ENCODE measurements at places on chromosomes 13 and 19. TPM values are rescaled to one million over a fixed set of nuclear protein-coding genes. Genes with fewer than 3 reads are reported as not detected.

DNA sequence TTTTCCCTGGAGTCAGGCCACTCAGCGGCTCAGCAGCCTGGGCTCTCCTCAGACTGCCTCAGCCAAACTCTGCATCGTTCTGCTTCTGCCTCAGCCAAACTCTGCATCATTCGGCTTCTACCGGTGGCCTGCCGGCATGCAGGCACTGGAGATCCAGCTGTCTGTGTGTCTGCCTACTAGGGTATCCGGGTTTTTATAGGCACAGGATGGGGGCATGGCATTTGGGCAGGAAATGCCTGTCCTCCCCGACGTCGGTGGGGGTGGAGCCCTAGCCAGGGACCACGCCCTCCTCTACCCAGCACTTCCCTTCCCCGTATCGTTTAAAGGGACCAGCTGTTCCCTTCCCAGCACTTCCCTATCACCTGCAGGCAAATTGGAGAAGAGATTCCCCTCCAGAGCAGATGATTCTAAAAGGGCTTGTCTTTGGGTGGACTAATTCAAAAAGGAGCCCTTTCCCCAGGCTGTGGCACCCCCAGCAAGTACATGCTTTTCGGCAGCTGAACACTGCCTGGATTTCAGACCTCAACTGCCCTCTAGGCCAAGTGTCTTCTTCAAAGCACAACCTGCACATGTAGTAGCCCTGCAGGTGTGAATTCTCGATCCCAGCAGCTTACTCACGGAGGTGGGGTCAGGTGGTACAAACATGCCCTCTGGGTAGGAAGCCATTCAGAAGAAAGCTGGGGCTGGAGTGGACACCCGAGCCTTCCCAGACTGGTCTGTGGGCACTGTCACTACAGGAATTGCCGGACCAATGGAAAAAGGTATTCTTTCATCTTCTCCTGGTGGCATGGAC is 25.4 kb upstream of the GPR12 start:
- DNase-seq: no peak

DNA sequence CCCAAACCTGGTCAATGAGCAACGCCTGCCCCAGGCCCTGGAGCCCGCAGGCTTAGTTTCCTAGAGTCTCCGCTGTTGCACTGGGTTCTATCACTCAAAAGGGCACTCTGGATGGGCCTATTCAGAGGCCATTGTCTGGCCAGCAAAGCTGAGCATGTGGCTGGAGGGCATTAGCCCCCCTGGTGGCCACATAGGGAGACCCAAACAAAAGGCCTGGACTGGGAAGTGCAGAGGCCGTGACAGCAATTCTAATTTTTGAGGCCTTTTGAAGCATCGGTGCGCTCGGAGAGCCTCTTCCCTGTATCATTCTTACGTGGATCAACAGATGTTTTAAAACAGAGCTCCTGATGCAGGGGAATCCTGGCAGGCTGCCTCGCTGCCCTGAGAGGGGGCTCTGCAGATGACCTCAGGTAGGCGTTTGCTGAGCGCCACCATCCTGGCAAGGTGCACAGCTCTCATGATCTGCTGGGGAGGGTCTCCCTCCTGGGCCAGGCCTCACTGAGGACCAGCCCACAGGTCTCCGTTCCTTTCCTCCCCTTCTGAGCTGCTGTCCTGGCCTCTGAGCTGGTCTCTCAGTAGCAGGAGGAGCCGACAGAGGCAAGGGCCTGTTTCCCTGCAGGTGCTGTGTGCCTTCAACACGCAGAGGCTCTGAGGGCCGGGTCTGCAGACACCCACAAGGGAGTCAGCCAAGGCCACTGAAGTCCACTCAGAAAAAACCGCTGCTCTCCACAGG is 190.5 kb downstream of the URI1 start:
- DNase-seq: no peak

DNA sequence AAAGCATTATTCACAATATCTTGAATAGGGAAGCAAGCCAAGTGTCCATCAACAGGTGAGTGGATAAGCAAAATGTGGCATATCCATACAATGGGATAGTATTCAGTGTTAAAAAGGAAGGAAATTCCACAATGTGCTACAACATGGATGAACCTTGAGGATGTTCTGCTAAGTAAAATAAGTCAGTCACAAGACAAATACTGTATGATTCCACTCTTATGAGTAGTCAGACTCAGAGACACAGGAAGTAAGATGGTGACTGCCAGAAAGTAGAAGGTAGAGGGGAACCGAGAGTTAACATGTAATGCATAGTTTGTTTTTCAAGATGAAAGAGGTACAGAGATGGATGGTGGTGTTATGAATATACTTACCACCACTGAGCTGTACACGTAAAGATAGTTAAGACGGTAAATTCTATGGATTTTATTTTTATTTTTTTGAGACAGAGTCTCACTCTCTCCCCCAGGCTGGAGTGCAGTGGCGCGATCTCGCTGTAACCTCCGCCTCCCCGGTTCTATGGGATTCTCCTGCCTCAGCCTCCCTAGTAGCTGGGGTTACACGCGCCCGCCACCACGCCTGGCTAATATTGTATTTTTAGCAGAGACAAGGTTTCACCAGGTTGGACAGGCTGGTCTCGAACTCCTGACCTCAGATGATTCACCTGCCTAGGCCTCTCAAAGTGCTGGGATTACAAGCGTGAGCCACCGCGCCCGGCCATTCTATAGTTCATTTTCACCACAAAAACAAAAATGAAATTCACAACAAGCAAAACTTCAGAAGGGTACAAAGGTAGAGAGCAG is 1.0 kb upstream of the CHAMP1 start:
- DNase-seq: no peak

CGB8 gene
- not detected for total RNA-seq

DNA sequence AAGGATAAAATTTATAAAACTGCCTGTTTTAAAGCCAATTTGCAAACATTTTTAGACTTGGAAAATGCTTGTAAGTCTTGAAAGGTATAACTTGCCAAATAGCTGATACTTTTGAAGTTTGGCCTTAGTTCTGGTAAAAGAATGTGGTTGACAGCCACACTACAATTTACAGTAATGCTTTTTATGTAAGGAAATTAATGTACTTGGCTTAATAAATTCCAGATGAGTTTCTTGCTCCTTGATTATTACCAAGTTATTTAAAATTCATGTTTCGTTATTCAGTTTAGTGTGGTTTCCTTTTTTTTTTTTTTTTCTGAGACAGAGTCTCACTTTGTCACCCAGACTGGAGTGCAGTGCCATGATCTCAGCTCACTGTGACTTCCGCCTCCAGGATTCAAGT is 14.9 kb downstream of the LMO7 start:
- no peak for DNase-seq

MPHOSPH8 gene
- total RNA-seq: 1.1 TPM

DNA sequence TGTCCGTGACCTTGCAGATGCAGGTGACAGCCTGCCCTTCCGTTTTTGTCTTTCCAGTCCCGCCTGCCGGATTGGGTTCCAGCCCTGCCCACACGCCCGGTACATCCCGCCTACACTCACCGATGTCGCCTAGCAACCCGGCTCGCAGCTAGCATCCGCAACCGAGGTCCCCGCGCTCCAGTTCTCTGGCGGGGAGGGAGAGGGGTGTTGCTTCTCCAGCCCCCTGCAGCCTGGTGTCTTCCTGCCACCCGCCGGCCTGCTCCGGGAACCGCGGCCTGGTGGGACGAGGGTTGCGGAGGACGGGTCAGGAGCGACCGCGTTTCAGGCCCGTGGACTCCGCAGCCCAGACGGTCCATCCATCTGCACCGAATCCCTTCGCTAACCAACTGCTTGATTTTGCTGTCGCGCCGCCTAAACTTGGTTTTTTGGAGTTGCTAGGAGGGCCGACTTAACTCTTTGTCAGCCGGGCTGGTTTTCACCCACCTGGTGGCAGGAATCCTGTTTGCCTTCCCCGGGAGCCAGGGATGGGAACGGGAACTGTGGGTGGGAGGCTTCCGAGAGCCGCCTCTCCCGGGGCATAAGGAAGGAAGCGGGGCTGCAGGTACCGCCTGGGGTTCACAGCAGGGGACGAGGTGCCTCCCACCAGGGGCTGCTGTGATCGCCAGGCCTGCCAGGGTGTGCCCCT is 15.4 kb upstream of the MATK start:
- DNase-seq: no peak

TMC4 gene
- total RNA-seq: not detected

DNA sequence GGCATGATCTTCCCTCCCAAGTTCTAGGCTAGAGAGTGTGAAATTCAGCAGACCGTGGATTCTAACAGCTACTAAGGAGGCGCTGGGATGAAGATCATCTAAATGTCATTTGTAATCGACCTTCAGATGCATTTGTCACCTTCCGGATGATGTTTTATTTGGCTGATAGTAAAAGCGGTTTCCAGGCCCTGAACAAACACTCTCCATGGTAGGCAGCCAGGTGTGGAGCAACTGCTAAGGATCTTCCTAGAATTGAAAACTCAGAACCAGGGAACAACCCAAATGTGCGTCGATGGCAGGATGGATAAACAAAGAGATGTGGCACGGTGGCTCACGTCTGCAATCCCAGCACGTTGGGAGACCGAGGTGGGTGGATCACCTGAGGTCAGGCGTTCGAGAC is 107.2 kb upstream of the CACNA1A start:
- peak; percentile 94 for DNase-seq

GRCh38 chr19:2600914-2601870 is 101.3 kb downstream of the GNG7 start:
- no peak for DNase-seq

GRCh38 chr13:60112771-60113170 is 51.0 kb downstream of the DIAPH3 start:
- DNase-seq: no peak

KCNN1 gene
- not detected for total RNA-seq

- no peak for DNase-seq
Measured at GRCh38 chr13:58865286-58865685, 1233.7 kb downstream of the PCDH17 start.

- peak; percentile 41 for DNase-seq
Measured at GRCh38 chr19:13795595-13796300, 505 bp downstream of the ZSWIM4 start.

DNA sequence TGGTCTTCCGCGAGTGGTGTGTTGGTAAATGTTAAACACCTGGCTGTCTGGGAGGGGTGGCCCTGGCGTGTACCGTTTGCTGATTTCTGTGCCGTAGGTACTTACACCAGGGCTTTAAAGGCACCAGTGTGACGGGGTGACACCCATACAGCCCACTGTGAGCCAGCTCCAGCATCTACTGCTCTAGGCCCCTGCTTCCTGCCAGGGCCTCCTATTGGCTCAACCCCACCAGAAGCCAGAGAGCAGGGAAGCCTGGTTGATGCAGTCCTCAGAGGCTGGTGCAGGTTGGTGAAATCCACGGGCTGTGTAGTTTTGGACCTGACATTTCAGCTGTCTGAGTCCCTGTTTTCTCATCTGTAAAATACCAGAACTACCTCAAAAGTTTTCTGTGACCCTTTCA is 30.4 kb downstream of the ARHGEF7 start:
- DNase-seq: no peak

FUT1 gene
- total RNA-seq: 2.9 TPM

SULT2A1 gene
- total RNA-seq: not detected

CYP4F12 gene
- total RNA-seq: 2.6 TPM

GRCh38 chr13:97116754-97117153 is 105.4 kb upstream of the MBNL2 start:
- no peak for DNase-seq

DNA sequence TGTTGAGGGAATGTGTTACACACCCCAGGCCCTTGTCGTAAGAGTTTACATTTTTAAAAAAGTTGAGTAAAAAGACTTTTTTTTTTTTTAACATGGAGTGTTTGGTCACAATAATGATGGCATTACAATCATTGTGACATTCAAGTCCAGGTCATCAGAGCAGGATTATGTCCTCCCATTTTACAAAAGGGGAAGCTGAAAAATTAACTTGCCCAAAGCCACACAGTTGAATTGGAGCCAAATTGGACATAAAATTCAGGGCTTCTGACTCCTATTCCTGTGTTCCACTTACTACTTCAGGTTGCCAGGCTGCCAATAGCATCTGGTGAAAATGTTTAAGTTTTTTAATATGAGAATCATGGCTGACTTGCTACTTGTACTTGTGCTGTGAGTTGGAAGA is 49.3 kb downstream of the DLEU7 start:
- no peak for DNase-seq

- no peak for DNase-seq
Measured at GRCh38 chr13:41267106-41267505, 3.7 kb upstream of the MTRF1 start.

ODAD3 gene
- 2.6 TPM for total RNA-seq

LYL1 gene
- total RNA-seq: not detected

DNA sequence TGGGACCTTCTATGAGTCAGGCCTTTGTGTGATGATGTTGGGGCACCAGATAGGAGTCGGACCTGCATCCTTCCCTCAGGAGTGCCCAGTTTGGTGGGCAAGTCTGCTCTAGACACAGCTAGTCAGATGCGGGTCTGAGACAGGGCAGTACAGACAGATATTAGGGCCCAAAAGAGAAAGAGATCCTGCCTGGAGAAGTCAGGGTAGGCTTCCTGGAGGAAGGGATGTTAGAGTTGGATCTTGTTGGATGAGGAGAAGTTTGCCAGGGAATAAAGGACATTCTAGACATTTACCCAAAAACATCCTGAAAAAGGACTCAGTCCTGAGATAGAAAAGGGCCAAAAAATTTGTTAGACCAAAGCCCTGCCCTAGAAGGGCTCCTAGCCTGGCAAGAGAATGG is 17.2 kb downstream of the VRK3 start:
- DNase-seq: no peak

PSG1 gene
- total RNA-seq: not detected

DNA sequence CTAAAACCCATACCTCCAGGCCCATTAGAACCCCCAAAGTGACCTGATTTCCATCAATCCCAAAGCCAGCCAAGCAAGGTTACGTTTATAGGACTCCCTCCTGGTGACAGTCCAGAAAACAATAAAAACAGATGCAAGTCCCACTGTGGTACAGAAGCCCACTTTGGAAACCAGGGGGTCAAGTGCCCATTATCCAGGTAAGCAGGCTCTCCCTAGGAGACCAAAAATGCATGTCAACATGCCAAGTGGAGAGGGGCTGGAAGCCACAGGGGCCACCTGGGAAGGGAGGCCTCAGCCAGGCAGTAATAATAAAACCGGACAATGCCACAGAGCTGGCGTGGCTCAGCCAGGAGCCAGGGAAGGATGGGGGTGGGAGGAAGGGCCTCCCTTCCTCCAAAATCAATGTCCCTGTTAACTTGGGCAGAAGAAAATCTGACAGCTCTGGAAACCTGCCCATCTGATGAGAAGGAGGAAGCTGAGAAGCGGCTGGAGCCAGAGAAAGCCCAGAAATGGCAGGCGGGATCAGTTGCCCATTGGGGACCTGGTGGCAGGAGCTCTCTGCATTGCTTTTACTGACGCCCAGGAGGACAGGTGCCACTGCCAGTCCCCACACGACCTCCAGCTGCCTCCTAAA is 160.4 kb downstream of the ZIC5 start:
- no peak for DNase-seq

GRCh38 chr19:49362929-49363267 is 682 bp upstream of the TEAD2 start:
- DNase-seq: no peak

DNA sequence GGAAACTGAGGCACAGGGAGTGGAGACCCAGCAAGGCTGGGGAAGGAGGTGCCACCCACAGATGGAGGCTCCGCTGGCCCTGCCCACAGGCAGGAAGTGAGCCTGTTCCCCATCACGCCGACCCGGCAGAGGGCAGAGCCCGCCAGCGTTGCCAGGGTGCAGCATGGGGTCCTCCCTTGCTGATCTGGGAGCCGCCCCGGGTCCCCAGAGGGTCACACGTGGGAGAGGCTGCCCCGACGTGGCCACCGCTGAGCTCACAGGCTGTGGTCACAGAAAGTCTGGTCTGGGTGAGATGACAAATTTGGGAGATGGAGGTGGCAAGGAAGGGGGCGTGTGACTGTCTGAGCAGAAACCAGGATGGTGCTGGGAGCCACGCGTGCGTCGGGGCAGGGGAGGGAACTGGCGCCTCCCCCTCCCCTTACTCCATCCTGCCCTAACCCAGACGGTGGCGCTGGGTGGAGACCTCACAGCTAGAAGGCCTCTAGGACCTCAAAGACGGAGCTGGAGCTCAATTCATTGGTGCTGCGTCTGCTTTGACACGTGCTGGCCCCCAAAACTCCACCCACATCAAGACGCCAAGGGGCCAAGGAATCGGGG is 7.7 kb downstream of the MEX3D start:
- no peak for DNase-seq

Data from Caki2 (cell line).